ENCODE measurements at places on chromosomes 13 and 19.

DNA sequence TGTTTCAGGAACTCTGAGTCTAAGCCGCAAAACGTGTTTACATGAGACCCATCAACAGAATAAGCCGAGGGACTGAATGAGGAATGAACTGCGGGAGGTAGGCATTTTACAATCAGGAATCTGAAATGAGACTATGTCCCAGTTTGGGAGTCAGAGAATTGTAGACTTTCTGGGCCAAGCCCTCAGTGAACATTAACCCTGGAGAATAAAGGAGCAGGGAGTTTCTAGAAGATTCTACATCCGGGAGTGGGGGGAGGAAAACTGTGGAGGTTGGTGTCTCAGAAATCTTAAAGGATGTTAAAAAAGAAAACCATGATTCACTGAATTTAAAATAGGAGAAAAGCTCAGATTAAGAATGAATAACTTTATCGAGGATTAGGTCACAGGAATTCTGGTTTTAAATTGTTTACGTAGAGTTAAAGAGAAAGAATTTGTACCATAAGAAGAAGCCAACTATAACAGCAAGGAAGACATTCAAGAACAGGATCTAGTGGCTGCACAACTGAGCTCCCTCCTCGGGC, 18.5 kb downstream of the RFX2 start:
- no peak for DNase-seq

DNA sequence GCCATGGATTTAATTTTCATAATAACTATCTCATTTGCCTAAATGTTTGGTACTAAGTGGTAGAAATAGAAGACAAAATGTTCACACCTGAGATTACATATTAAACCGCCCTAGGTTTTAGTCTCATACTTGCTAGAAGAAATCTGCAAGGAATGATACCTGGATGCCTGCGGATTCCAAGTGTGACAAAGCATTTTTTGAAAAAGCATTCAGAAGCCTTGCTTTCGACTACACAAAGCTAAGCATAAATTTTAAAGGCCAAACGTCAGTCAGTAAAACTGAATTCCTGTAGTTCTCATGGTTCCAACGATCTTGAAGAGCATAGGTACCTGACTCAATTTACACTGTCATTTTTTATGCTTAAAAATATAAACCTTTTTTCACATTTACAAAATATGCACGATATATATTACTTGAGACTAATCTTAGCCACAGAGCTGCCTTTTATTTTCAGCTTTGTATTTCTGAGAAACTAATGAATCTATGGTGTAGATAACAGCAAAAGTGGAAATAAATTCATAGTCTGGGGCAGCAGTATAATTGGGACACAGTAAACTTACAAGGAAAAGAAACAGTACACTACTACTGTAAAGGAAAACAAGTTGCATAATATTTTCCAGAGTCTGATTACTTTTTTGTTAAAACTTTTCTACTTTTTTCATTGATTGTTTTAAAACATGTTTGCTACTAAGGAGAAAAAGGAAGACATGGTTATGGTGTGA, 1.2 kb upstream of the LRRC63 start:
- DNase-seq, result no peak

DNA sequence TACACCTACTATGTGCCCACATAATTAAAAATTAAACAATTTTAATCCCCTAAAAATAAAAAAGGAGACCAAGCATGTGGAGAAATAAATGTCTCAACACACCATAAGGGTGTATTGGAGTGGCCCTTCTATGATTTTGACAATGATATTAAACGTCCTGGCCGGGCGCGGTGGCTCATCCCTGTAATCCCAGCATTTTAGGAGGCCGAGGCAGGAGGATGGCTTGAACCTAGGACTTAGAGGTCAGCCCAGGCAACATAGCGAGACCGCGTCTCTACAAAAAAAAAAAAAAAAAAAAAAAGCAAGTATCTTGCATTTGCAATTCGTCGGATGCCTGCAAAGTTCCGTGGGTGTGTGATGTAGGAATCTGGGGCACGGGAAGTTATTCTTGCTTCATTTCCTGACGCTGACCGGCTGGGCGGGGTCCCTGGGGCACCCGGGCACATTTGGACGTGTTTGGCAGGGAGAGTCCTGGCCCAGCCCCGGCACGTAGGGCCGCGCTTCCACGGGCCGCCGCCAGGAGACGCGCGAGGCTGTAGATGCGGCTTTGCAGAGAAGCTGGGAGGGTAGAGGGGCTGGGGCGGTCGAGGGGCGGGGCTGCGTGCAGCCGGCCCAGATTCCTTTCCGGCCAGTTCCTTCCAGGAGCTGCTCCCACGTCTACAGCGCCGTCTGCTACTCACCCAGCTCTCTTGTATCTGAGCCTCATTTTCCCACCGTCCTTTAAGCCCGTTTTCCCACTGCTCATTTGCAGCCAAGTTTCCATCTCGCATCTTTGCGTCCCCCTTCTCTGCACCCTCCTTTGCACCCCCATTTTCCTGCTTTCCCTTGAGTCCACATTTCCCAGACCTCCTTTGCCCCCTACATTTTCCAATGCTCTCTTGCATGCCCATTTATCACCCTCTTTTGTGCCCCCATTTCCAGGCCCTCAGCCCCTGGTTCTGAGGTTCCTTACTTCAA, 2.2 kb upstream of the TSPAN16 start:
- peak; percentile 91 for DNase-seq

DNA sequence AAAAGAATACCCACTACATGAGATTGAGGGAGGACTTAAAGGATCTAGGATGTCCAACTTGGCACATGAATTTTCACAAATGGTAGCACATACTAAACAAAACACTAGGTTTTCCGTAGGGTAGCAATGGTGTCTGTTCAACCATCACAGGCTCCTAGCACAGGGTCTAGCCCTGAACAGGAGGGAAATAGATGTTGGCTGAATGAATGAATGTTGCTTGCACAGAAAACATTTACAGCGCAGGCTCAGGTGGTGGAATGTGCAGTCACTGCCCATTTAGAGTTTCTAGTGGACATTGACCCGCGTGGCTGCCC, 1.9 kb upstream of the MYCBP2 start:
- no peak for DNase-seq

DNA sequence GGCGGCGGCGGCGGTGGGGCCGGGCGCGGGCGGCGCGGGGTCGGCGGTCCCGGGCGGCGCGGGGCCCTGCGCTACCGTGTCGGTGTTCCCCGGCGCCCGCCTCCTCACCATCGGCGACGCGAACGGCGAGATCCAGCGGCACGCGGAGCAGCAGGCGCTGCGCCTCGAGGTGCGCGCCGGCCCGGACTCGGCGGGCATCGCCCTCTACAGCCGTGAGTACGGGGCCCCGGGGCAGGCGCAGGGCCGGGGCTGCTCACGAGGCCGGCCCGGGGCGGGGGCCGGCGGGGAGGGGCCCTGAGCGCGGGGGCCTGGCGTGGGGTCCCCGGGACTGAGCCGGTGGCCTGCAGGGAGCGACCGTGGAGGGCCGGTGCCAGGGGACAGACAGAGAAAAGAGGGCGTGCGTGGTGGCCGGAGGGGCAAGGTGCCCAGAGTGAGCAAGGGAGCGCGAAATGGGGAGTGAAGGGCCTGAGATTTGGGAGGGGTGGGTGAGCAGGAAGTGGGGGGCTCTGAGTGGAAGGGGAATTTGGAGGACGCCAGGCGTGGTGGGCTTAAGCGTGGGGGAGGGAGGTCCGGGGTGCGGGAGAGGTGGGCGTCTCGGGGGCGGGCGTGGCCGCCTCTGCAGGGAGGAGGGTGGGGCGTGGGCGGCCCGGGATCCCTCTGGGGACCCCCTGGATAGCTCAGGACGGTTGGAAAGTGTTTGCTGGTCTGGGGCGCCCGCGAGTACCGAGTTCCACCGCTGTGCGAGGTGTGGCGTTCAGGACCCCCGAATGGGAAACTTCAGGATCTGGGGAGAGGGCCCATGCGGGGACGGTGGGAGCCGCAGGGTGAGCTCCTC, 575 bp downstream of the CARM1 start:
- DNase-seq, result no peak

- DNase-seq, result no peak
Observed at GRCh38 chr19:44904426-44904994, 1.1 kb upstream of the APOE start.

GRCh38 chr19:51994048-51994644, 7.5 kb upstream of the ZNF350 start:
- DNase-seq, result no peak

- DNase-seq, result no peak
Observed at GRCh38 chr13:109058087-109058486, 428.7 kb downstream of the MYO16 start.

DNA sequence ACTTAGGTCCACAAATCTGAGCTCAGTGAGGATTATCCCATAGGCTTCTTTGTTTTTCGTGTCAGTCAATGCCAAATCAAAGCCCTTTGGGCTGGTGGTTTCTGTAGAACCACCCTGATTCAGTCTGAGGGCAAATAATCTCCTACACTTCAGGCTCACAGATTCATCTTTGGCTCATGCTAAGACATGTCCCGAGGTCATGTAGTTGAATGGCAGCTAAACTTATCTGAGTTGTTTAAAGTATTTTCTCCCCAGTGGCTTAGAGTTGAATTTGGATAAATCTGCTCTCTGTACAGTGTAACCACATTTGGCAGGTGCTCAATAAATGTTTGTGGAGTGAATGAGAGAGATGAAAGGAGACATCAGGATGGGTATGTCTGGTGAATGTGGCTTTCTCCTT, 13.1 kb upstream of the SLC25A42 start:
- DNase-seq, result no peak

DNA sequence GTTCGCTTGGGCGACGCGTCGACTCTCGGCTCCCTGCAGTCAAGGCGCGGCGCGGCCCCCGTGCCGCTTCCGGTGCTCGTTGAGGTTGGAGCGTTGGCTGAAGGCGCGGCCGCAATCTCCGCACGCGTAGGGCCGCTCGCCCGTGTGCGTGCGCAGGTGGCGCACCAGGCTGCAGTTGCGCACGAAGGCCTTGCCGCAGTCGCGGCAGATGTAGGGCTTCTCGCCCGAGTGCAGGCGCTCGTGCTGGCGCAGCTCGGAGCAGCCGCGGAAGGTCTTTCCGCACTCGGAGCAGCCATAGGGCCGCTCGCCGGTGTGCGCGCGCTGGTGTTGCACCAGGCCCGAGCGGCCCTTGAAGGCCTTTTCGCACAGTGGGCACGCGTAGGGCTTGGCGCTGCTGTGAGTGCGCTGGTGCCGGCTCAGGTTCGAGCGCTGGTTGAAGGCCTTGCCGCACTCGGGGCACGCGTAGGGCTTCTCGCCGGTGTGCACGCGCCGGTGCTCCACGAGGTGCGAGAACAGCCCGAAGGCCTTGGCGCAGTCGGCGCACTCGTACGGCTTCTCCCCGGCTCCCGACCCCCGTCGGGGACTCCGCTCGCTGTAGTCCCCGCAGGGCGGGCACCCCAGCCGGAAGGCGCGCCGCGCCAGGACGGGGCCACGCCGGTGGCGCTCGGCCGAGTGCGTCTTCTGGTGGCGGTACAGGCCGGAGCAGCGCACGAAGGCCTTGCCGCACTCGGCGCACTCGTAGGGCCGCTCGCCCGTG, 5.3 kb upstream of the ZNF497 start:
- DNase-seq, result no peak

DNA sequence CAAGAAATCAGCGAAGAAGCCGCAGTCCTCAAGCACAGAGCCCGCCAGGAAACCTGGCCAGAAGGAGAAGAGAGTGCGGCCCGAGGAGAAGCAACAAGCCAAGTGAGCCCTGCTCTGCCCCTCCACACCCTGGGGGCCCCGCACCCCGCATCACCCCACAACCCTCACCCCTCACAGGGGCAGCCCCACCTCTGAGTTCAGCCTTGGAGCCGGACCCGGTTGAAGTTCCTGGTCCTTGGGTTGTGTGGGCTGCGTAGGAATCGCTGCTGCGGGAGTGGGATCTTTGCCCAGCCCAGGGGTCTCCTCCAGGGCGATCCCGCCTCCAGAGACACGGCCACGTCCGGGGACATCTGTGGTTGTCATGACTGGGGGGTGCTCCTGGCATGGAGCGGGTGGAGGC, 22.0 kb downstream of the PLIN4 start:
- no peak for DNase-seq

DNA sequence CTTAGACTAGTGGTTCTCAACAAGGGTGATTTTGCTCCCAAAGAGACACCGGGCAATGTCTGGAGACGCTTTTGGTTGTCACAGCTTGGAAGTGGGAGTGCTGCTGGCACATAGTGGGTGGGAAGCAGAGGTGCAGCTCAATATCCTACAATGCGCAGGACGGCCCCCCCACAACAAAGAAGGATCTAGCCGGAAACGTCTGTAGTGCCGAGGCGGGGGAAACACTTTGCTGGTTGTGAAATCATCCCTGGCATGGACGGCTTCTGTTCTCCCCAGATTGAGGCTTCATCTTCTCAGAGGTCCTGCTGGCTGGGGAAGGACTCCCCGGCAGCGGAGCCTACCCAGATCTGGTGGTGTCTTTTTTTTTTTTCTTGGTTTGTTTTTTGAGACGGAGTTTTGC, 13.4 kb upstream of the SYT5 start:
- no peak for DNase-seq

DNA sequence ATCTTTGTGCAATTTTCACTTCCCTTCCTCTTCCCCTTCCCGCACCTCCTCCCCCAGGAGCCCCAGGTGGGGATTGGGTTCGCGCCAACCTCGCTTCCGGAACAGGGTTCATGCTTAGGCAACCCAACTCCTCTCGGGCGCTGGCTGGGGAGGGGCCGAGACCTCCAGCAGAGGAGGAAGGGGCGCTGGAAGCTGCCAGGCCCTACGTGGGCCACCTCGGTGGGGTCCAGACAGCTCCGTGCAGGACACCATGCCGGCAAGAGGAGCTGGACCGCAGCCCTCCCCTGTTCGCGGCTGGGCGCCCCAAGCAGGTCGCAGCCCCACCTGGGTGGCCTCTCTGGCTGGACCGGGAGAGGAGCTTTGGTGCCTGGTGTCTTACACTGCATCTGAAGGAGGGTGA, 91.1 kb downstream of the SPACA7 start:
- no peak for DNase-seq

DNA sequence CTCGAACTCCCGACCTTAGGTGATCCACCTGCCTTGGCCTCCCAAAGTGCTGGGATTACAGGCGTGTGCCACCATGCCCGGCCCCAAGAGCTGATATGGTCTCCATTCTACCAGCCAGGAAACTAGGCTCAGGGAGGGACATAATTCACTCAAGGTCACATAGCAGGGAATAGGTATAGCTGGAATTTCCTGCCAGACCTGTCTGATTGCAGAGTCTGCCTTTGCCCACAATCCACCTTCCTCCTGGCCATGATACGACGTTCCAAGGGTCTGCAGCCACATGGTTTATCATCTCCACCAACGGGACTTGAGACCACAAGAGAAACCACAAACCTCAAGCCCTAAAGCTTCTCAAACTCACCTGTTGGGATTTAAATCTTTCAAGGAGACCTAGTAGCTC, 32.0 kb downstream of the ZNRF4 start:
- no peak for DNase-seq

DNA sequence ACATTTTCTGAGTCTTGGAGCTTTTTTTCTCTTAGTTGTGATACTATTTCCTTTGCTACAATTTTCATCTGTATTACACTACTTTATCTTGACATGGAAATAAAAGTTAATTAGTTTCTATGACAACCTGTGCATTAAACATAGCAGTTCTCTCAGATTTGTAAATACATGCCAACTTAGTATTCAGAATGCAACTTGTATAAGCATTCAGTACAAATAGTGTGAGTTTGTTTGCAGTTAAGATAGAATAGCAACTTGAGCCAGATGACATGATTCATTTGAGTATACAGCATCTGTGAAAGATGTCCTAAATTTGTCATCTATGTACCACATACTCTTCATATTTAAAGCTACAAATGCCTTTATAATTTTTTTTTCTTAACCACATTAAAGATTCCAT, 98.1 kb downstream of the DACH1 start:
- no peak for DNase-seq

- DNase-seq, result no peak
Observed at GRCh38 chr19:16012552-16012951, 63.7 kb upstream of the TPM4 start.

GRCh38 chr13:108322206-108322824, 52.8 kb downstream of the TNFSF13B start:
- DNase-seq, result peak; percentile 38

- DNase-seq, result no peak
Observed at GRCh38 chr13:87331178-87331577, 340.0 kb upstream of the SLITRK5 start.

All from GM10248 (cell line).